ENCODE measurements at places on chromosomes 16 and 17.

DNA sequence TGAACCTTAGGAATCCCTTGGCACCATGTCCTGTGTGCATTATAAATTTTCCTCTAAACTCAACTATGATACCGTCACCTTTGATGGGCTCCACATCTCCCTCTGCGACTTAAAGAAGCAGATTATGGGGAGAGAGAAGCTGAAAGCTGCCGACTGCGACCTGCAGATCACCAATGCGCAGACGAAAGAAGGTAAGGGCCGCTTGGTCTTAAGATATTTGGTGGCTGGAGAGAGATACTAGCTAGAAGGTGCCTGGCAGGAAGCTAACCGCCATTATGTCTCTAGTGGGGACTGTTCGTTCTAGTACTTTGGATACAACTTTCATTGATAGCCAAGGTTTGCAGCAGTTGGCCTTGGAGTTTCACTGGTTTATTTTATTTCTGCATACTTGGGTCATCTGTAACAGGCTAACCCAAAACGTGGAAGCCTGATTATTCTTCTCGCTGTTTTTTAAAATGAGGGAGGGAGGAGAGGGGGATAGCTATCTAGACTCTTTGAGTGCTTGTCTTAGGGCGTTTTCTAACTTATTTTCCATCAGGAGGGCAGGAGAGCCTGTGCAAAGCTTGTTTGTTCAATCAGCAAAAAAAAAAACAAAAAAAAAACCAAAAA lies 1.3 kb downstream of the RBBP6 start:
- no peak for DNase-seq

- no peak for DNase-seq
Measured at GRCh38 chr17:78233678-78234077, 2.2 kb downstream of the TMEM235 start.

DNA sequence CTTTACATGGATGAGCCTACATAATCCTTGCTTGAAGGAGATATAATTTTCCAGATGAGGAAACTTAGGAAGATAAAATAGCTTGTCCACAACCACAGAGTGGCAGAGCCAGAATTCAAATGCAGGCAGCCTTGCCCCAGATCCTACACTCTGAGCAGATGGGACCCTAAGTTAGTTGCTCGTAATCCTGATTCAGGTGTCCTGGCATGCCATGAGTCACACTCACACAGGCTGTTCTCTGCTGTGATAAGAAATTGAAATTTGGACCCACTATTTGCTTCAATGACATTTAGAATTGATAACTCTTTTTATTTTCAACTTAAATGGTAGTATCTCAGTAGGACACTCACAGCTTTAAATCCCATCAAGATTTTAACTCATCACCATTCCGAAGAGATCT lies 150.7 kb upstream of the CACNG5 start:
- no peak for DNase-seq

DNA sequence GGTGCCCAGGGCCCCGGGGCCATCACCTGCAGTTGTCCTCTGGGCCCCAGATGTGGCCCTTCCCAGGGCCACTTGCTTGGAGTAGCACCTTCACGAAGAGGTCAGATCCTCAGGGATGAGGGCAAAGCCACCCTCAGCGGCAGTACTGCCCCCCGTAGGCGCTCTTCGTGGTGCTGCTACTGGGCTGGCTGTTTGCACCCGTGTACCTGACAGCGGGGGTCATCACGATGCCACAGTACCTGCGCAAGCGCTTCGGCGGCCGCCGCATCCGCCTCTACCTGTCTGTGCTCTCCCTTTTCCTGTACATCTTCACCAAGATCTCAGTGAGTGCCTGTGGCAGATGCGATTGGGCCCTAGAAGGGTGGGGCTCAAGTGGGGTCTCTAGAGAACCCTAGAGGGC lies 2.6 kb downstream of the SLC5A2 start:
- DNase-seq: no peak

- DNase-seq: no peak
Measured at GRCh38 chr16:3525951-3526350, 25.1 kb downstream of the CLUAP1 start.

GRCh38 chr17:61225178-61225882 lies 174.3 kb upstream of the TBX2 start:
- no peak for DNase-seq

GRCh38 chr17:51687887-51688286 lies 427.5 kb downstream of the UTP18 start:
- DNase-seq: no peak

GRCh38 chr17:8618825-8619224 lies 11.7 kb downstream of the MYH10 start:
- no peak for DNase-seq

DNA sequence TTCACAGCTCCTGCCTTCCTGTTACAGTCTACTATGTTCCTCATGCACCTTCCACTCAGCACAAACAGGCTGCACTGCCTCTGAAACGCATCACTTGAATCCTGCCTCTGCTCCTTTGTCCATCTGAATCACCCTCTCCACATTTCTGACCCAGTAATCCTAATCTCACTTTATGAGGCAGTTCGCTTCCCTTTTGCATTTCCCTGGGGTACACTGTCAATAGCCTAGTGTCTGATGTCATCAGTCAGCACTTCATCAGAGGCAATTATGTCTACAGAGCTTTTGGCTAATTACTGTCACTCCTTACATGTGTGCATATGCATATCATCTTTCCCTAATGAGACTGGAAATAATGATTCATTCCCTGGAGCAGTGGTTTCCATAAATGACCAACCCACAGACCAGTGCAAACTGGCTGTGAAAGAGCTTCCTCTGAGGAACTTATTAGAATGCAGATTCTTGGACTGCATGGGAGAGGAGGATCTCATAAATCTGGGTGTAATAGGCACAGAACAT lies 23.6 kb downstream of the CA4 start:
- DNase-seq: no peak

DNA sequence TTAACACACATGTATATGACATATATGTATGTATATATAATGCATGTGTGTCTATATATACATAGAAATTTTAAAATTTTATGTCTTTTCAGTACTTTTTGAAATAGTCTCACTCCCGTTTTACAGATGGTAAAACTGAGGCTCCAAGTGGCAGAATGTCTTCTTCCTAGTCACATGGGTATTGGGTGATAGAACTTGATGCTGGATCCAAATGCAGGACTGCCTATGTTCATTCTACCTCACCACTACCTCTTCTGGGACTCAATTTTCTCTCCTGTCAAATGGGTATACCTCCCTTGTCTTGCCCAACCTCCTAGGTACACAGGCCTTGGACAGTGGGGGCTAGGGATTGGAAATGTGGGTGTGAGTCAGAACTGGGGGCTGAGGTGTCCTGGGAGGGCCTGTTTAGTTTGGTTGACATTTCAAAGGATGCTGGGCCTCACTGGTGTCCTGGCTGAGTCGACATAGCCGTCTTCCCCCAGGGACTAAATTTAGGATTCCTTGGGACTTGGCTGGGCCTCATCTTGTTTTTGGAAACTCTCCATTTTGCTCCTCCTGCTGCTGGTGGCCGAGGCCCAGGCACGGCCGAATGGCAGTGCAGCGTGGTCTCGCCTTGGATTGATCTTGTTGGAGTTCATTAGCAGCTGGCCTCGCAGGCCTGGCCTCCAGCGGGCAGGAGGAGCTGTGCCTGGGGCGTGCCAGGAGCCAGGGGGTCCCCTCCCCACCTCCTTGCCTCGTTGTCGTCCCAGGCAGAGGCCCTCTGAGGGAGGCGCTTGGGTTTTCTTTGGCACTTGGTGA lies 25.9 kb downstream of the NKD1 start:
- DNase-seq: no peak

DNA sequence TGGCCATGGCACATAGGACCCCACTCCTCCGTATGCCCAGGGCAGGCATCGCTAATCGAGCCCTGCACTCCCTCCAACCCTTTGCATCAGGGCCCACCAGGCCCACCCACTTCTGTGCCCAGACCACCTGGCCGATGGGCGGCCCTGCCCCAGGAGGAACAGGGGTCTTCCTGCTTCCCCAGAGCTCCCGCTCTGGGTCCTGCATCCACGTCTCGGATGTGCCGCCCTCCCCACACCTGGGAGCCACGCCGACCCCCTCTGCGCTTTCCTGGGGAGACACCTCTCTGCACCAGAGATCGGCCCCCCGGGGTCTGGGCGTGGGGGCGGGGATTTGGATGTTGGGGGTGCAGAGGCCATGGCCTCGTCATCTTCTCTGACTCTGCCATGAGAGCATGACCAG lies 21.1 kb upstream of the SSTR5 start:
- DNase-seq: no peak
